ENCODE measurements at places on chromosomes 3 and 15.

GRCh38 chr3:190709351-190709773 lies 153.1 kb downstream of the GMNC start:
- DNase-seq = no peak

- no peak for DNase-seq
Measured at GRCh38 chr3:48407542-48408099, 22.3 kb downstream of the PLXNB1 start.

DNA sequence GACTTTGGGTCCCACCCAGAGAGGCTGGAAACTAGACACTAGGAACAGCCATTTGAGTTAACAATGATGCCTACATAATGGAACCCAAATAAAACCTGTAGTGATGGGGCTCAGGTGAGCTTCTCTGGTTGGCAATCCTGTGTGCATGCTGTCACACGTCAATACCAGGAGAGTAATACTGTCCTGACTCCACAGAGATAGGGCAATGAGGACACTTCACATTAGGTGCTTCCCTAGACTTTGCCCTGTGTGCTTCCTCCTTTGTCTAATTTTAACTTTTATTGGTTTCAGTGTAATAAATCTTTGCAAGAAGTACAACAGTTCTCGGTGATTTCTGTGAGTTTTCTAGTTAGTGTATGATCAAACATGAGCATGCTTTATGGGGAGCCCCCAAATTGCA lies 281.8 kb upstream of the ARRDC4 start:
- DNase-seq = no peak

GRCh38 chr3:53147151-53147902 lies 13.7 kb upstream of the PRKCD start:
- no peak for DNase-seq

GRCh38 chr15:50256188-50257041 lies 9.1 kb downstream of the HDC start:
- no peak for DNase-seq

GRCh38 chr15:48966595-48967301 lies 3.0 kb upstream of the SHC4 start:
- DNase-seq = peak; percentile 52

GRCh38 chr15:85019815-85020590 lies 38.3 kb downstream of the PDE8A start:
- no peak for DNase-seq

DNA sequence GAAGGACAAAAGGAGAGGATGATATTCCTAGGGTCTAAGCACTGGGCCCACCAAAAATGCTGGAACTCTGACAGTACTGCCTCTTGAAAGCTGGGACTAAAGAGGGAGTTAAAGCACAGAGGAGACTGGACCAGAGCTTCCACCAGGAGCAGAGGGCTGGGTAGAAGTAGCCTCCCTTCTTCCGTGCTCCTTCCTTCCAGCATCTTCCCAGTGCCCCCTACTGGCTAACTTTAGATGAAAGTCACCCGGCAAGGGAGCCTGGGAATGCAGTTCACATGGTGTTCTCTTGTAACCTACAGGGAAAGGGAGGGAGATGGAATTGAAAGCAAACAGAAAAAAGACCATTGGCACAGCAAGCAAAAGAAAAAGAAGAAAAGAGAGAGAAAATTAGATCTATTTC lies 106.1 kb upstream of the COL8A1 start:
- no peak for DNase-seq

DNA sequence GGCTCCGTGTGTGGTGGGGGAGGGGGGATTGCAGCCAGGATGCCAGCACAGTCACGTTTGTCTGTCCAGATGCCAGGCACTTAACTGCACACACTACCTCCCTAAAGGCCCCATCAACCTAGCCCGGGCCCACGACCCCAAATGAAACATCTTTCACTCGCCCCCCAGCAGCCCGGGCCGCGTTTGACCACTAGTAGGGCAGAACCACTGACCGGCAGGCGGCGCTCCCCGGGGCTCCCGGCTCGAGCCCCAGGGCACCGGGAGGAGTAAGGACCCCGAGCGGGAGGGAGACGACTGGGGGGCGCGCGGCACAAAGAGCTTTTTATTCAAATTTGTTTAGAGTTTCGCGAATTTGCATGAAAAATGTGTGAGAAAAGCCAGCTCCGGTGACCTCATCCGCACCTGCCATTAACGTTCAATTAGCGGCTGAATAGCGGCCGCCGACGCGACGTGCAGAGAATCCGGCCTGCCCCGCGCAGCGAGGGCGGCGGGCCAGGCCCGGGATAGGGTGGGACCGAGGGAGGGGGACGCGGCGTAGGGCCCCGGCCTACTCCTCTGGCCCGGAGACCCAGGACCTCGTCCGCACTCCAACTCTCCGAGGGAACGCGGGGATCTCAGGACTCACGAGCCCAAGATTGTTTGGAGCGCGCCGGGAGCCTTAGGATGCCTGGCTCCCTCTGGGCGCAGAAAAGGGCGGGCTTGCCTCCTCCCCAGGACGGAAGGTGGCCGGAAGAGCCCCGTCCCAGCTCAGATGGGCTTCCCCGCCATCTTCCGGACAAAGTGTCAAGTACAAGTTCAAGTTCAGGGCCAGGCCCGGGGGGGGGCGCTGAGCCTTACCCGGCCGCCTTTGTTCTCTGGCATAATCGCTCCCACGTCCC lies 64.9 kb upstream of the POLG start:
- DNase-seq = no peak

GRCh38 chr15:77986891-77987764 lies 90.4 kb downstream of the TBC1D2B start:
- DNase-seq = no peak

- DNase-seq = no peak
Measured at GRCh38 chr3:142009029-142009428, 132.6 kb downstream of the ATP1B3 start.

DNA sequence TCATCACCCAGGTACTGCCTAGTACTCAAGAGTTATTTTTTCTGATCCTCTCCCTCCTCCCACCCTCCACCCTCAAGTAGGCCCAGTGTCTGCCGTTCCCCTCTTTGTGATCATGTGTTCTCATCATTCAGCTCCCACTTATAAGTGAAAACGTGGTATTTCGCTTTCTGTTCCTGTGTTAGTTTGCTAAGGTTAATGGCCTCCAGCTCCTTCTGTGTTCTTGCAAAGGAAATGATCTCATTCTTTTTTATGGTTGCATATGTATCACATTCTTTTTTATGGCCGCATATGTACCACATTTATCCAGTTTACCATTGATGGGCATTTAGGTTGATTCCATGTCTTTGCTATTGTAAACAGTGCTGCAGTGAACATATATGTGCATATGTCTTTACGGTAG lies 8.2 kb upstream of the GANC start:
- DNase-seq = no peak

DNA sequence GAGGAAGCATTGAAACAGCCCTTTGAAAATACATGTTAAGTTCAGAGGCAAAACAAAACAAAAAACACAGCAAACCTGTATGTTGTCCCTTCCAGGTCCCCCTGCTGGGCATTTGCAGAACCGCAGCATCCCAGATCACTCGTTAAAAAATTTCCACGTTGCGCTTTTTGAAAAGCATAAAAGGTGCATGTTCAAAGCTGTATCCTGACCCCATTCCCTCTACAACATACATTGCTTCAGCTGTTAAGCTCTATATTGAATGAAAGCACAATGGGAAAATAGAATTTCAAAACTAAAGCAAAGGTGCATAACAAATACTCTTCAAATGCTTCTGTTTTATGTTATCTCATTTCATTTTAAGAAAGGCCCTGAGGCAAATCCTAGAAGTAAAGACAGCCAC lies 328.3 kb downstream of the THSD4 start:
- DNase-seq = peak; percentile 22

DNA sequence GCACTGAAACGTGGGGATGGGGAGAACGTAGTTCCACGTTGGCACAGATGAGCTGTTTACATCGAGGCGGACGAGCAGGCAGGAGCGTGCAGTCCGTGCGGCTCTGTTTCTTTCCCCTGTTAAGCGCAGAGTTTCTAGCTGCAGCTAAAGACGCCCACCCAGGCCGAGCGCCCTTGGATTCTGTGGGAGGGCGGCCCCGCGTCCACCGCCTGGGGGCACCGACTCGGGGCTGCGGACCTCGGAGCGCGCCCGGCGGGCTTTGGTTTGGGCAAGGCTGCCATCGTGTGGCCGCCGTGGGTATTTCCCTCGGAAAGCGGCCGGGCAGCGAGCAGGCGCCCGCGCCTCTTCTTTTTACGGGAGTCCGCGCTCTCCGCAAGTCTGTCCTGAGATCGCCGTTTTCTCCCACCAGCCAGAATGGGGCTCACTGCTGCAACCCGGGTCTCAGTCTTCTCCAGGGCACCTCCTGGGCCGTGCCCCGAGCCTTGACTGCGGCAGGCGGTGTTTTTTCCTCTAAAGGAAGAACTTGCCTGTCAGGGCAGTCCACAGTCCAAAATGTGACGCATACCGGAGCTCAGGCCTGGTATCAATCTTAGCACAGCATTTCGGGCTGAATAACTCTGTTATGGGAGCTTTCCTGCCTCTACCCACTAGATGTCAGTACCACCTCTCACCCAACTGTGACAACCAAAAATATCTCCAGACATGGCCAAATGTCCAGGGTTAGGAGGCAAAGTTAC lies 219.9 kb upstream of the IGF1R start:
- no peak for DNase-seq

- DNase-seq = no peak
Measured at GRCh38 chr3:27885641-27886040, 163.5 kb upstream of the EOMES start.

DNA sequence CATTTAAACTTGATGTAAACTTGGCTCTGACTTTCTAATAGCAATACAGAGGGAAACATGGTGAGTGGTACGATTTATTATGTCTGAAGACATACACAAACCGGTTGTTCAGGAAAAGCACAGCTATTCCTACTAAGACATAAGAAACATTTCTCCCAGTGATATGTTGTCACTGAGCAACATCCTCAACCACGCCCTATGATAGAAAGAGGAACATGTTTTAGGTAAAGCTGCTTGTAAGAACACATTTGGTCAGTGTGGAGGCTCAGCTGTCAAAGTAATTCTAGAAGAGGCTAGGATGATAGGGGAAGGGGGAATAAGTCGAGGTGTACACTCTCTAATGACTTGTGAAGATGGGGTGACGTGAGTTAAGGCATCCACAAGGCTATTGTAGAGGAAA lies 42.7 kb upstream of the B3GNT5 start:
- DNase-seq = no peak

GRCh38 chr3:72145506-72146380 lies 360.8 kb upstream of the PROK2 start:
- DNase-seq = no peak

DNA sequence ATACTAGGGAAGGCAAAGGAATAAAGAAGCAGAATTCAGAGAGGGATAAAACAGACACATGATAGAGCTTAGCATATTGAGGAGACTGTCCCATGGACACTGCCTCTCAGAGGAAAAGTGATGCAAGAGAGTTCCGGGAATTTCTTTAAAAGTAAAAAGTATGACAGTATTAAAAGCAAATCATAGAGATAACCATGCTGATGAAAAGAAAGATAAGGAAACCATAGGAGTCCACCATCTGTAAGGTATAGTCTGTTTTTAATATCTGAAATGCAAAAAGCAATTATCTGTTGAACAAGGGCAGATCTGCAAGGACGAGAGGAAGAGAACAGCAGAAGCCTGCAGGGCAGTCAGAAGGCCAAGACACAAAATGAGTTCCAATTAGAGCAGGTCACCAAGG lies 495.9 kb upstream of the GOLIM4 start:
- DNase-seq = no peak

- no peak for DNase-seq
Measured at GRCh38 chr15:39205506-39206371, 375.1 kb upstream of the THBS1 start.

GRCh38 chr15:74418575-74419338 lies 15.0 kb downstream of the SEMA7A start:
- DNase-seq = no peak

DNA sequence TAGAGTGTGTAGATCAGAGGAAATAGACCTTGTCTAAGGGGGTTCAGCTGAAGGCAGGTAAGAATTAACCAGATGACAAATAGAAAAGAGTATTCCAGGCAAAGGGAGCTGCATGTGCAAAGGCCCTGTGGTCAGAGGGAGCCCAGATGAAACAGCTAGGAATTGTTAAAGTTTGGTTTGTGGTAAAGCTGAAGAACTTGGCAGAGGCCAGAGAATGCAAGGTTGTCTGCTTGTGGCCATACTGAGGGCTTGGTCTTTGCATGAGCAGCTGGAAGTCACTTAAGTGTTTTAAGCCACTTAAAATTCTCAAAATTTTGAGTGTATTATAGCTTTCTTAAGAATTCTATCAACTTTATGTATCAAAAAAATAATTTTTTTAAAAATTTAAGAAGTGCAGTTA lies 116.5 kb downstream of the NEK10 start:
- no peak for DNase-seq

GRCh38 chr3:143832433-143832832 lies 15.8 kb downstream of the SLC9A9 start:
- DNase-seq = no peak

GRCh38 chr3:37982331-37982730 lies 8.3 kb upstream of the VILL start:
- no peak for DNase-seq

- no peak for DNase-seq
Measured at GRCh38 chr3:138608322-138609135, at the start of gene FAIM. TSS of gene FAIM (plus strand) at chr3:138608771. CDS start at chr3:138619727, 10,956 bp downstream.

- DNase-seq = no peak
Measured at GRCh38 chr15:25058080-25058785, 103.4 kb downstream of the SNRPN start.

- DNase-seq = no peak
Measured at GRCh38 chr3:195154793-195155535, 116.0 kb downstream of the XXYLT1 start.

GRCh38 chr3:37944391-37944842 lies 46.2 kb upstream of the VILL start:
- DNase-seq = no peak

GRCh38 chr3:197353001-197353866 lies 54.8 kb upstream of the DLG1 start:
- no peak for DNase-seq

GRCh38 chr15:26115229-26115943 lies 252.3 kb upstream of the ATP10A start:
- no peak for DNase-seq

DNA sequence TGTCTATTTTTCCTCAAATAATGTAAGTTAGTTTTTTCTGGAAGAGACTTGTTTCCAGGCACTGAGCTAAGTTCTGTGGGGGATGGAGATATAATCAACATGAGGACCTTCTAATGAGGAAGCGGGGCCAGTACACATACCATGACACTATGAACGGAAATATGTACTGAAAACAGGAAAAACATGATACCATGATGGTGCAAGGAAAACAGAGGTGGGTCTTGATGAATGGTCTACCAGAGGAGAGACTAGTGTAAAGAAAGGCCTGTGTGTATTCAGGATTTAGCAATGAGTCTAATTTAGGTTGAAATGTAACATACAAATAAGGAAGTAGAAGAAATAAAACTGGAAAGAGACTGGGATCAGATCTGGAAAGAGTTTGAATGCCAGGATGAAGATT lies 38.9 kb upstream of the TPRG1 start:
- no peak for DNase-seq

DNA sequence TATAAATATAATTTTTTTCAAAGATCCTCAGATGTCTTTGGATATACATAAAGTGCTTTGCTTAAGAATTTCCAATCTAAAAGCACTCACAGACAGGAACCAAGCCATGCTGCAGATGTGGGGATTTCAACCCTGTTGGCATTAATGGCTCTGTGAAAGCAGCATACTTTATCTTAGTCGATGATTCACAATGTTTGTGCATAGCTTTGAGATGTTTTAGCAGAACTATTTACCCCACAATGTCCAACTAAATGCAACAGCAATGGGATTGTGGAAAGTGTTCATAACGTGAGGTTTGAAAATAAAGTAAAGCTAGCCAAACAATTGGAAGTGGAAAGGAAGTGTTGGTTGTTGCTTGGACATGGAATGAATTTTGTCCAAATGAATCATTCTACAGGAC lies 371.4 kb downstream of the SOX2 start:
- DNase-seq = no peak

Measured in thymus (tissue), 14 donors.